ENCODE measurements at places on chromosomes 1 and 21. TPM values are rescaled to one million over a fixed set of nuclear protein-coding genes. Genes with fewer than 3 reads are reported as not detected.

- no peaks in the 10 kb centered on the region for H3K27me3 ChIP-seq
- peak; percentile 64 for DNase-seq
- no peak overlapping the region for H3K27ac ChIP-seq
- no peak overlapping the region for H3K4me3 ChIP-seq
- no peaks in the 10 kb centered on the region for H3K4me1 ChIP-seq
Measured at GRCh38 chr21:25881524-25882376, 147.0 kb downstream of the GABPA start.

DNA sequence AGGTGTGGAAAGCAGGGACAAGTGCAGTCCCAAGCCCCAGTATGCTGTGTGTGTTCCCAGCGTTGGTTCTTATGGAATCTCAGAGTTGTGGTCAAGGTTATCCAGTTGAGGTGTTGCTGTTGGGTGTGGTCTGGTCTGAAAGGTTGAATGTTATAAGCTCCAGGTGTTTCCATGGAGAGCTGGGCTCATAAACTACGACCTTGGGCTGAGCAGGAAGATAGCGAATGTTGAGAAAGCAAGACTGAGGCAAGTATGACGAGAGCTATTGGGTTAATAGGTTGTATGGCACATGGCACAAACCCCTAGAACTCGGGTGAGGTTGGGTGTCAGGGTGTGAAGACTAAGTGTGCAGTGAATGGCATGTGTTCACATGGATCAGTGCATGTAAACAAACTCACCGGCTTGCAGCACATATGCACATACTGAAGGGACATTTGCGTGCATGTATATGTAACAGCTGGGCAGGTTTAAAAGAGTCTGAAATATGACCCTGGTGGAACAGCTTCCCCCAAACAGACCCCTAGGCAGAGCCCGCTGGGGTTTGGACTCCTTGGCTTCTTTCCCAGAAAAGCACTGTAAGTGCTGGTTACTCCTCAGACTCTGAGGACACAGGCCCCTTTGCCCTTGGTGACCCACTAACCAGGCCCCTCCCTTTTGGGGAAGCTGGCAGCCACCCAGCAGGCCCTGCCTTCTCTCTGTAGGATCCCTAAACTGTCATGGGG is 117.5 kb downstream of the NAV1 start:
- peak overlapping the region; percentile 44 for H3K27ac ChIP-seq
- H3K27me3 ChIP-seq: no peaks in the 10 kb centered on the region
- H3K4me1 ChIP-seq: no peaks in the 10 kb centered on the region

DNA sequence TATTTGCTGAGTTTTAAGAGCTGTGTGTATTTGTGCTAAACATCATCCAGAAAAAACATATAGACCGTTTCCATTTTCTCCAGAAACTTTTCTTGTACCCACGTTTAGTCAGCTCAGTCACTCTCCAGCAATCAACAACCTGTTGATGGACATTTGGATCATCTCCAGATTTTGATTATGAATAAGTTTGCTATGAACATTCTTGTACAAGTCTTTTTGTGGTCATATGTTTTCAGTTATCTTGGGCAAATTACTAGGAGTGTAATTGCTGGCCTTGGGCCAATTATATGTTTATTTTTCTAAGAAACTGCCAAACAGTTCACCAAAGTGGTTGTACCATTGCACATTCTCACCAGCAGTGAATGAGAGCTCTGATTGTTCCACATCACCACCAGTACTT is 221.8 kb downstream of the CENPF start:
- H3K27me3 ChIP-seq: no peaks in the 10 kb centered on the region
- H3K4me3 ChIP-seq: no peak overlapping the region
- no peaks in the 10 kb centered on the region for H3K36me3 ChIP-seq

- no peak for DNase-seq
- no peaks in the 10 kb centered on the region for H3K27me3 ChIP-seq
- no peak overlapping the region for H3K27ac ChIP-seq
- H3K4me1 ChIP-seq: no peaks in the 10 kb centered on the region
- H3K4me3 ChIP-seq: no peak overlapping the region
- no peaks in the 10 kb centered on the region for H3K36me3 ChIP-seq
Measured at GRCh38 chr1:116111524-116112021, 374 bp downstream of the MAB21L3 start.

DNA sequence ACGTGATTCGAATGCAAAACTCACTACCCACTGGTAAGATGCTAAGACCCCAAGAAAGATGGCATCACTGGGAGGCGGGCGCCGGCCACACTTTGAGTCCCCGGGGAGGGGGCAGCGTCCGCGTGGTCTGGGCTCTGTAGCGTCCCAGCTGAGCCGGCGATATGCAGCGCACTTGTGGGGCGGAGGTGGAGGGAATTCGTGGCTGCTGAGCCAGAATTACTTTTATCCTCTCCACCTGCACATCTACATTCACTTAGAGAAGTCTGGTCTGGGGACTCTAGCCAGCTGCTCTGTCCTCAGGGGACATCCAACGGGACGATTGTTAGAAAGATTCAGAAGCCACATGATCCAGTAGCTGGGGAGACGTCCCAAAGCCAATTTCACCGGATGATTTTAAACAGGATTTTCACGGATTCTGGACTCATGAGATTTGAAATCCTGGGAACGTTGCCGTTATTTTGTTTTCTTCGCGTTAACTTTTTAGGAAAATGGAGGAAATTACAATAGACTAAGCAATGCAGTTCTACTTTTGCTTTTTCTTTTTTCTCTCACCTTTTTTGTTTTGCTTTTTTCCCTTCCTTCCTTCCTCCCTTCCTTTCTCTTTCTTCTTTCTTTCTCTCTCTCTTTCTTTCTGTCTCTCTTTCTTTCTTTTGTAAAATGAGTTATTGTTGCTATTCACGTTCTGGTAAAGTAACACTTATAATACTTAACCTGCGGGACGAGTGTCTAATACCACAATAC is 1.3 kb downstream of the JAM2 start:
- no peaks in the 10 kb centered on the region for H3K27me3 ChIP-seq
- H3K4me3 ChIP-seq: peak overlapping the region; percentile 92
- H3K27ac ChIP-seq: peak overlapping the region; percentile 93
- peak; percentile 38 for DNase-seq
- H3K36me3 ChIP-seq: no peaks in the 10 kb centered on the region

DNA sequence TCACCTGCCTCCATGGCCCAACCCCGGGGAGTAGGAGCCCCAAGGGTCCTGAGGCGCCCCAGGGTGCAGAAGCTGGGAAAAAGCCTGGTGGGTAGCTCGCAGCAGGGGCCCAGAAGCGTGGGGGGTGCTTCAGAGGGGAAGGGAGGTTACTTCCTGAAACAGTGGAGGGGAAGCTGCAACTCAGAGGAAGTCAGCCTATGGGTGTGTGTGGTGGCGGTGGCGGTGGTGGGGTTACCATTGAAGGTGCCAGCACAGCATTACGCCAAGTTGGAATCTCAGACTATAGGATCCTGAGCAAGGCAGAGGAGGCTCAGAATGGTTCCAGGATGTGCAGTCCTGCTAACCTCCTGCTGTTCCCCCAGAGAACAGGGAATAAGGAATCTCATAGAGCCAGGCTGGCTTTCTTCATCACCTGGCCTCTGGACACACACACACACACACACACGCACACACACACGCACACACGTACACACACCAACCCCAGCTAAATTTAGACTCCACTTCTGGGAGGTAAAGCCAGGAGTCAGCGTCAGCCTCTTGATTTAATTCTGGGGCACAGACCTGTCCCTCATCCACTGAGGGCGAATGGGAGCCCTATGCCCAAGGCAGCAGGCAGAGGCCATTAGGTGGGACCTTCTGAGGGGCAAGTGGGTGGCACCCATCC is 1.3 kb downstream of the DENND4B start:
- no peaks in the 10 kb centered on the region for H3K36me3 ChIP-seq
- peak overlapping the region; percentile 94 for H3K27ac ChIP-seq
- no peak for DNase-seq
- H3K27me3 ChIP-seq: no peaks in the 10 kb centered on the region
- peak overlapping the region; percentile 93 for H3K4me3 ChIP-seq
- H3K4me1 ChIP-seq: peaks cover 10% of the 10 kb centered on the region

DNA sequence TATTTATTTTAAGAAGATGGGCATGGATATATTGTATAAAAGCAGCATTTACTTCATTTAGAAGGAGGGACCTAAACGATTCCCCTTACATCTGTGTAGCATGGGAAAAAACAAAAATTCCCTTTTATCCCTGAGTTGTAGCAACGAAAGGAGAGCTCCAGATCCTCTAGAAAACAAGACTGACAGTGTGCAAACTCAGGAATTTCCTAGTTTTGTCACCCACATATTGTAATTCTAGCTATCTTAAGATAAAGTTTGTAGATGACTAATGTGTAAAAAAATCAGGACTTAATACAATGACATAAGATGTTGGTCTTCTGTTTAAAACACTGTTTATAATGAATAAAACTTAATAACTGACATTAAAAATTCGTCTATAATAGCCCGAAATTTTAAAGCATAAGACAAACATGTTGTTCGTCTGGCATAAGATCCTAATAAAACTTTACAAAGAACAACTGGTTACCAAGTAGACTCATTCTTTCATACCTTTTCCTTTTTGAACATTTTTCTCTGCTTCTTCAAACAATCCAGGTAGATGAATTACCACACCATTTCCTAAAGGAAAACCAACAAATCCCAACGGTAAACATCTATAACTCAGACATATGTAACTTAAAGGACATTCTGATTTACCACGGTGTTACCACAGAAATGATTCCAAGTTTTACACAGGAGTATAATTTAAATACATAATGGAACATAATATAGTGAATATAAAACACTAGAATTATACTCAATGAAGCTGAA is 15.2 kb downstream of the ADSS2 start:
- no peak overlapping the region for H3K4me3 ChIP-seq
- no peaks in the 10 kb centered on the region for H3K4me1 ChIP-seq
- H3K36me3 ChIP-seq: no peaks in the 10 kb centered on the region
- peak overlapping the region; percentile 8 for H3K27ac ChIP-seq

GNG12 gene
- 122 TPM for total RNA-seq

- no peak overlapping the region for H3K27ac ChIP-seq
- no peaks in the 10 kb centered on the region for H3K4me1 ChIP-seq
- H3K27me3 ChIP-seq: no peaks in the 10 kb centered on the region
- no peaks in the 10 kb centered on the region for H3K36me3 ChIP-seq
- no peak for DNase-seq
Measured at GRCh38 chr1:10932088-10932487, 80.4 kb upstream of the TARDBP start.

DNA sequence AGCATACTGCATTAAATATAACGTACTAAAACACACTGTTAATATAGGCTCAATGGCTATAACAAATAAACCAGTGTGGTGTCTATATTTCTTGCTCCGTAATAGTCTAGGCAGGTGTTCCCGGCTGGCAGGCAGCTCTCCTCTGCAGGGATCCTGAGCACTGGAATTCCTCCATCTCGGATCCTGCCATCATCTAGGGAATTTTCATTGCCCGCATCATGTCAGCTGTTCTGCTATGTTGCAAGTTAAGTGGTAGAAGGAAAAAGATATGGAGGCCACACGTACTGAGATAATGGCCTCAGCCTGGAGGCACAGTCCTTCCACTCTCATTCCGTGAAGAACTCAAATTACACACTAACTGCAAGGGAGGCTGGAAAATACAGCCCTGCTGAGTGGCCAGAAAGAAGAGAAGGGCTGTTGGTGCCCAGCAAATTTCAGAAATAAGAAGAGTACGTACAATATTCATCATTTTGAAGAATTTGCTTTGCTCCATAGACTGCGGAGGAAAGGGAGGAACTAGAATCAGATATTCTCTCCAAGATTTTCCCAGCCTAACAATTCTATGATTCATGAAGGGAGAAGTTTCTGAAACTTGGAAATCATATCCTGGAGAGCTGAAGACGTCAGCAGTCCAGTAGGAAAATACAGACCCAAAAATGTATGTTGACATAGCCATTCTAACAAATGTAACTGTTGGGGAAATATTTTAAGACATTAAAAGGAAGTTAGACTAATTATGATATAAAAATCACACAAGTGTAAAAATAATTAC is 263.3 kb downstream of the MRPL39 start:
- no peaks in the 10 kb centered on the region for H3K27me3 ChIP-seq
- no peak overlapping the region for H3K27ac ChIP-seq
- no peak for DNase-seq
- H3K36me3 ChIP-seq: no peaks in the 10 kb centered on the region
- H3K4me3 ChIP-seq: no peak overlapping the region
- H3K4me1 ChIP-seq: no peaks in the 10 kb centered on the region

DNA sequence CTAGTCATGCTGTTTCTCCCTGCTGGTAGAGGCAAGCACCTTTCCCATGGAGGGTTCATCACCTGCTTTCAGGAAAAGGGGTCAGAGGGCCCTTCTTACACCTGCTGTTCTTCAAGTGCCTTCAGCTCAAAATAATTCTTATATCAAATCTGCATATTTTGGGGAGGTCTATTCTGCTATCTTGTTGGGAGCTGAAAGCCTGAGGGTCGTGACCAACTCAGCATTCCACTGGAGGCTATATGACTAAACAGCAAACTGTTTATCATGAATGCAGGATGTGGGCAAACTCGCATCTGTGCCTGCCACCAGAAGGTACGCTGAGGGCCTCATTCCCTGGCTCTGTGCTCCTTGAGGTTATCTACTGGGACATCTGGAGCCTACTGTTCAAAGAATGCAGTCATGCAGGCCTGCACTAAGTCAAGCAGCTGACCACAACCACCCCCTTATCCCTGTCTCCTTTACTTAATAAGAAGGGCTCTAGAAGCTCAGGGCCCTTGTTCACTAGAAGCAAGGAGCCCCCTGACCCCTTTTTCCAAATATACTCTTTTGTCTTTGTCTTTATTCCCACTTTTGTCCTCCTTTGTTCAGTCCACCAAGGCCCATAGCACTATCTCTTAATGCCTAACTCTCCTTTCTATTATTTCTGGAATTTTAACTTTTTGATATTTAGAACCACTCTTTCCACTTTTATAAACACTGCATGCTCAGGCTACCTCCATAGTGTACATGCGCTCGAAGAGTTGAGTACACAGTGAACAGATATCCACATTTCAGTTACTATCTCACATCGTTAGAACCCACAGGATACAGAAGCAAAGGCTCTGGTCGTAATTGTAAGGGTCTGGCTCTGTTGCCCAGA is 4.5 kb upstream of the TRIM17 start:
- H3K27me3 ChIP-seq: peaks cover 4% of the 10 kb centered on the region
- DNase-seq: no peak
- no peaks in the 10 kb centered on the region for H3K36me3 ChIP-seq
- H3K27ac ChIP-seq: no peak overlapping the region
- peaks cover 5% of the 10 kb centered on the region for H3K4me1 ChIP-seq
- no peak overlapping the region for H3K4me3 ChIP-seq

DNA sequence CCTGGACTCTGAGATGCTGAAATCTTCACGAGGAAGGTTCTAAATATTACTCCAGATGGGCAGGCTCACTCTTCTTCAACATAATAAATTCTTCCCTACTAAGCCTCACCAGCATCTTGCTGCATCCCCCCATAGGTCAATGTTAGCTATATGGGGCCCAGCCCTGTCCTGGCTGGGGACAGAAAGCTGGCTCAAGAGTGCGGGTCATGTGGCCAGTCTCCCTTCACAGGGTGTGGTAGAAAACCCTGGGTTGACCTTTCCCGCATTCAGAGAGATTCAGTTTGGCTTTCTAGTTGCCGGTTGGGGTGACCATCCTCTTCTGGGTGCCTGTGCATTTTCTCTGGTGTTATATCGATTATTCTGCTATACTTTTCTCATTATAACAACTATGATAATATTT is 19.8 kb upstream of the KPRP start:
- no peaks in the 10 kb centered on the region for H3K27me3 ChIP-seq
- H3K36me3 ChIP-seq: no peaks in the 10 kb centered on the region
- H3K4me1 ChIP-seq: no peaks in the 10 kb centered on the region

C1orf232 gene
- total RNA-seq: not detected

BATF3 gene
- total RNA-seq: 3.5 TPM

Data from uterus (tissue), 4 donors.